Esophagus mucosa (tissue), 1 donor: ENCODE measurements at places on chromosomes 1 and 21.

DNA sequence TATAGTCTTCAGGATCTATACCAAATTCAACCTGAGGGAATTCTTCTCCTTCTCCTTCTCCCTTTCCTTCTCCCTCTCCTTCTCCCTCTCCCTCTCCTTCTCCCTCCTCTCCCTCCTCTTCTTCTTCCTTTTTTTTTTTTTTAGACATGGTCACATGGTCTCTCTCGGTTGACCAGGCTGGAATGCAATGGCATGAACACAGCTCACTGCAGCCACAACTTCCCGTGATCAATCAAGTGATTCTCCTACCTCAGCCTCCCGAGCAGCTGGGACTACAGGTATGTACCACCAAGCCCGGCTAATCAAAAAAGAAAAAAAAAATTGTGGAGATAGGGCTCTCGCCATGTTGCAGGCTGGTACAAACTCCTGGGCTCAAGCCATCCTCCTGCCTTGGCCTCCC lies 51.5 kb downstream of the DNAI4 start:
- no peak for ATAC-seq

DNA sequence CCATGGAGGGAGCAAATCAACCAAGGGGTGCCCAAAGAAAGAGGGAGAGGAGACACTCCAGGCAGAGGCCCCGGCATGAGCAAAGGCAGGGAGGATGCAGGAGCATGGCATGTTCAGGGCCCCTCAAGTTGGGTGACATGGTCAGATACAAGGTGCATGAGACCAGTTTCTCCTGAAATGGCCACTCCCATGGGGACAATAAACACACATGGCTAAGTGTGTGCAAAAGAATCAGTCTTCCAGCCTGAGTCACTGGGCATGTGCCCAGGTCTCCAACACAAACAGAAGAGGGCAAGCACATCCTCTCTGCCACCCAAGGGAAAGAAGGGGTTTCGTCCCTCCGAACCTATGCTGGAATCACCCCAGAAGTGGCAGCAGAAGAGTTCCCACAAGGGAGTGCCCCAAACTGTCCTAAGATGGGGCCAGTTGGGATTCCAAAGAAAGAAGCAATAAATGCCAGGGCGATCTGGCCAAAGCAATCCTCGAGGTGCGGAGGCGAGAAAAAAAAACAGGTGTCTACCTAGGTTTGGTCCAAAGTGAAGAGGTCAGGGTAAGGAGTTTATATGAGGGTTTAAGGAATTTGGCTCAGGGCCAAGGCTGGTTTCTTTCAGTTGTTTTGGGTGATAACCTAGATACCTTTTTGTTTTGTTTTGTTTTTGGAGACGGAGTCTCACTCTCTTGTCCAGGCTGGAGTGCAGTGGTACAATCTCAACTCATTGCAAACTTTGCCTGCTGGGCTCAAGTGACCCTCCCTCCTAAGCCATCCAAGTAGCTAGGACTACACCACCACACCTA lies 13.2 kb downstream of the CASP9 start:
- peak; percentile 69 for ATAC-seq

DNA sequence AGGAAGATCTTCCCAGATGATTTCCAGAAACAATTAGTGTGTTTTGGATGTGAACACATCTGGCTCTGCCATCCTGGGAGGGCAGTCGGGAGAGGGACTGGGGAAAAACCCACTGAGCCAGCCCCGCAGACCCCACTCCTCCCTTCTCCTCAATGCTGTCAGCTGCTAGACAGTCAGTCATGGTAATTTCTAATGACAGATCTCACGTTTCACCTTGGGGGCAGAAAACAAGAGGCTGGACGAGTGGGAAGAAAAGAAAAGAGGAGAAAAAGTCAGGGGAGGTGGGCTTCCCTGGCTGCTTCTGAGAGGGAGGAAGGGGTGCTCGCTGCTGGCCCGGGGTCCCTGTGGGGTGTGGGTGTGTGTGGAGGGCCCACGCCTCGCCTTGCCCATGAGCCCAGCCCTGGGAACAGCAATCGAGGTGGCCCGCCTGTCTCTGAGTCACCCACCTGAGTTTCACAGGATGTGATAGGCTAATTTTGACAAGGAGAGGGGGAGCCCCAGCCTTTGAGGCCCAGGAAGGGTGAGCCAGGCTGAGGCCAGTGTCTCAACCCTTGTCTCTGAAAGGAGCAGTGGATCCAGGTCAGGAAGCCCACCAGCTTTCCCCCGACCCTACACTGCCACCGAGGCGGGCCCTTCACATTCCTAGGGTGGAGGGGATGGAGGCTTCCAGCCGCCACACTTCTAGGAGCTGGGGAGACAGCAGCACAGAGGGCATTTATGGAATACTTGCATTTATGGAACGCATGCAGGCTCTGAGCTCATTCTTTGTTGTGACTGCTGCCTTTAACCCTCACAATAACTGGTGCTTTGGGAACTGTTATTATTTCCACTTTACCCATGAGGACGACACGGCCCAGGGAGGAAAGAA lies 49.1 kb upstream of the IFNLR1 start:
- ATAC-seq = peak; percentile 84

- ATAC-seq = no peak
These were observed 345.4 kb upstream of the NCAM2 start for GRCh38 chr21:20652846-20653245.

DNA sequence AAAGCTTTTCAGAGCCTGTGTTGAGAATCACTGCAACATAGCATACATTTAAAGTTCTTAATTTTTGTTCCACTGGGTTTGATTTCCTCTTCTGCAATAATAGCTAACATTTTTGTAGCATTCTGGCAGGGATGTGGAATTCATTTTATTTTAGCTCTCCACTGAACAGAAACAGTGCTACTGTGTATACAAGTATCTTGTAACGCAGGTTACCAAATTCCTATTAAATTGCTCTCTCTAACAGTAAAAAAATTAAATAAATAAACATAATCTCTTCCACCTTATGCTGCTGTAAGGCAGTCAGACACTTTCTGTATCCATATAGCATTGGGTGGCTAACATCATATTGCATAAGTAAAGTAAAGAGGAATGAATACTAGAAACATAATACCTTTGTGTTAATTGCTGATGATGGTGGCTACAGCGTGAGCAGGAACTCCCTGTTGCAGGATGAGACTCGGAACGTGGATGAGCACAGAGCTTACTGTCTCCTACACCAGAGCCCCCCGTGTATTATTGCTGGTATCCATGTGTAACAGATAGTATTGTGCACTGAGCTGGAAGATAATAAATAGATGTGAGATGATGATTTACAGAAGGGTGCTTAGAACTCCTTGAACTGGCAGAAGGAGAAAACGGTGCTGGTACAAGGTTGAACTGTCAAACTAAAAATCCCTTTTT lies 276.9 kb upstream of the SNX7 start:
- no peak for ATAC-seq

GRCh38 chr1:1299686-1300351 lies 7.9 kb downstream of the ACAP3 start:
- no peak for ATAC-seq

GRCh38 chr1:97078872-97079271 lies 357.3 kb downstream of the PTBP2 start:
- ATAC-seq = no peak

DNA sequence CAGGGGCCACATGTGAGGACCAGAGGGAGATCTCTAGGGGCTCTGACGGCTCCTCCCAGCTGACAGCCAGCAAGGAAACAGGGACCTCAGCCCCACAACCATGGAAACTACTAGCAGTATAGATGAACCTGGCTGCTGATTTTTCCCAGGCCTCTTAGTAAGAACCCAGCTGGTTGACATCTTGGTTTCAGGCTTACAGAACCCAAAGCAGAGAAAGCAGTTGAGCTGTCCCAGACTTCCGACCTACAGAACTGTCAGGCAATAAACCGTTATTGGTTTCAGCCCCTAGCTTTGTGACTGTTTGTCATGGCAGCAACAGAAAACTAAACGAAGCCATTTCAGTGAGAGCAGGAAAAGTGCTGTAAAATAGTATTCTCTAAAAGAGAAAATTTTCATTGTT lies 36.4 kb downstream of the ETS2 start:
- no peak for ATAC-seq

DNA sequence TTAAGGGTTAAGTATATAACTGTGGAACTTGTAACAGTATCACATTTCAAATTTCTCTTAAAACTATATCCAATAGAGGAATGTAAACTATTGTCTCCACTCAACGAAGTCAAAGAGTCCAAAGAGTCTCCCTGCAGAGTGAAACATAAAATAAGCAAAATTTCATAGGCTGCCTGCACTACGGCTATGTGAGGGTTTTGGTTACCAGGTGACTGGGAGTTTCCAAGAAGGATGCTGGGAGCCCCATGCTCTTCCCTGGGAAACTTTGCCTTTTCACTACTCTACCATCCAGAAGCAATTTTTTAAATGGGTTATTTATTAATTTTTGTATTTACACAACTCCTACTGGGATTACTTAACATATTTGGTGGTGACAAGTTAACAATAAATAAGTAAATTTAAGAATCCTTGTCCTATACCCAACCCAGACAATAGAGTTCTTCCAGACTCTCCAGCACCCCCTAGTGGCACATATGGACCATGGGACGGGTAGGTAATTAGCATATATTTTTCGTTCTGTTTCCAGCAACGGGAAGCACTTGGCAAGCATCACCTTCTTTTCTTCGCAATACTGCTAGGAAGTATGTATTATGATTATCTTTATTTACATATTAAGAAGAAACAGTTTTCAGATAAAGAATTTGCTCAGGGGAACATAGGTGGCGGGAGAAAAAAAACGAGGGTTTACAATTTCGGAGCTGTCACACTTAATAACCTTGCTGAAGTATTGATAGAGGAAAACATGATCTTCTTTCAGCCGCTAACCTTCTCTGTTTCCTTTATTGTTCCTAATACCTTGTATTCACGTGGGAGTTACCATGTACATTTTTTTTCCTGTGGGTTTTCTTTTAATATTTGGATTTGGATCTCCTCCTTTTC lies 3.5 kb downstream of the FMO2 start:
- ATAC-seq = peak; percentile 83

DNA sequence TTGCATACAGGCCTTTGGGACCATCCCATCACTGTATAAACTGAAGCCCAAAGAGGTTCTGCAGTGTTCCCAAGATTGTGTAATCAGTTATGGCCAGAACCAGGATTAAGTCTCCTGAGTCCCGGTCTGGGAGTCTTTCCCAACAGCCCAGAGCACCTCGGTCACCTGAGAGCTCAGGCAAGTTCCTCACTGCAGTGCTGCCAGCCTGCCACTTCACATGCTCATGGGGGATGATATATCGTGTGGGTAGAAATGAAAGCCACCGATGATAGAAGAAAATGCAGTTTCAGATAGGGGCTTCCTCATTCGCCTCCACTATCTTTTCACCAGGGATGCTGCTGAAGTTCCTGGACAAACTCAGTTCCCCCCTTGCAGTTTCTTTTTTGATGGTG lies 30.4 kb downstream of the FHAD1 start:
- ATAC-seq = no peak

DNA sequence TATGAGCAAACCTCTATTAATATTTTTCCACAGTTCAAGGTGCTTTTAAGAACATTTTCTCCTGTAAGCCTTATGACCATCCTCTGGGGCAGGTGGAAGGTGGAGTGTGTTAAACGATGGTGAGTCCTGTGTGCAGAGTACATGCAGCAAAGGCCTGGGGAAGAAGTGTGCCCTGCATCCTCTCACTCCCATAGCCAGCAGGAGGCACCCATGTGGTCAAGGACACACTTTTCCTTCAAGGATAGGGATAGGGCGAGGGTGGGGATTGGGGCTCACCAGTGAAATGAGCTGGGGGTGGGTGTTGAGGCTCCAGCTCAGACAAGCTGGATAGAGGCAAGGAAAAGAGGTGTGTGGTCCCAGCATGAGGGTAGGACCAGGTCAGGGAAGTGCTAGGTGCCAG lies 120.8 kb upstream of the KCNE2 start:
- ATAC-seq = no peak

- ATAC-seq = no peak
These were observed 232.9 kb downstream of the TPR start for GRCh38 chr1:186142159-186142558.

- no peak for ATAC-seq
These were observed 20.2 kb upstream of the POGZ start for GRCh38 chr1:151479462-151479861.

DNA sequence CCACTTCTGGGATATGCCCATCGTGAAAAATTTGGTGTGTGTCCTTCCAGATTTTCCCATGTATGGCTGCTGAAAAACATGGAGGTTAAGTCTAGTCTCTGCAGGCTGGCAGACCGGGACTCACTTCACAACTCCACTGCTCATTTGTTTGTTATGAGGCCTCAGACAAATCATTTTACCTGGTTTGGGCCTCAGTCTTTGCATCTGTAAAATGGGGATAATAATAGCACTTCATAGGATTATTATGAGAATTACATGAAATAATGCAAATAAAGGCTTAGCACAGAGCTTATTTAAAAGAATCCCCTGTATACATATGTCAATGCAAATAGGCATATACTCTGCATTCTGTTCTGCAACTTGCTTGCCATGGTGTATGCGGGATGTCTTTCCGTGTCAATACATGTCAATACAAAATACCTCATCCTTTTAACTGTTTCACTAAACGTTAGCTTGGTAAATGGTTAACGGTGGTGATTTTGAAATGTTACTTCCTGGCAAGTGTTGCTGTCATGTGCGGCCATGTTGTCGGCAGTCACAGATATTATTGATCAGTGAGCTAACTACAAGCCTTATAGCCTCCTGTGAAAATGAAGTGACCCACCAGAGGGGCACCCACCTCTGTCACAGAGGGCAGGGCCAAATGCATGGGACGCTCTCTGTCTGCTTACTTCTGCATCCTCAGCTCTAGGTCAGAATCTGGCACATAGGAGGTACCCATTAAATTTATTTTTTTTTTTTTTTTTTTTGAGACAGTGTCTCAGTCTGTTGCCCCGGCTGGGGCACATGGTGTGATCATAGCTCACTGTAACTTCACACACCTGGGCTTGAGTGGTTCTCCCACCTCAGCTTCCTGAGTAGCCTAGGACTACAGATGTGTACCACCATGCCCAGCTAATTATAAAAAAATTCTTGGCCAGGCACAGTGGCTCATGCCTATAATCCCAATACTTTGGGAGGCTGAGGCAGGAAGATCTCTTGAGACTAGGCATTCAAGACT lies 4.3 kb downstream of the LCK start:
- no peak for ATAC-seq

DNA sequence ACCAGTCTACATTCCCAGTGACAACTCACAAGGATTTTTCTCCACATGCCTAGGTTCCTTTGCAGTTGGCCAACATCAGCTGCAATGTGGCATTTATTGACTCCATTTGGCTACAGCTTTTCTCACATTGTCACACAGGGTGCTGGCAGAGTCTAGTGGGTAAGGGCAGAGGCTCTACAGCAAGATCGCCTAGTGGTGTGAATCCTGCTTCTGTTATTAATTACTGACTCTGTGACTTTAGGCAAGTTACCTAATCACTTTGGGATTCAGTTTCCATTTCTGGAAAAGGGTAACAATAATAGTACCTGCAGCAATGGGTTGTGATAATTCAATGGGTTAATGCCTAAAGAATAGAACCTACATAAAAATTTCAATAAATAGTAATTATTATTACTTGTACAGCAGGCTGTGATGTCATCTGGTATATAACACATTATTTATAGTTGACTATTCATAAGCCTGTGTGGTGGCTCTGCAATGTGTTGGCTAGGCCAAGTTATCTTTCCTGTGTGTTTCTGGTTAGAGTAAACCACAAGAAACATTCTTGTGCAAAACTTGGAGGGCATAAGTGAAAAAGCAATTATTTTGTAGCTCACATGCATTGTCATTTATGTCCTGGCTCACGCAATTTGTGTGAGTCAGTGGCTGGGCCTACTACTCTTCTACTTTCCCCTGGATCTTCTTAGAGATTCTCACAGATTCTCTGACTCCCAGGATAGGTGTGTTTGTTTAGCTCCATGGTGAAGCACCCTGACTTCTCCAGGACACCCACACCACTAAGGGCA lies 59.5 kb downstream of the PTGS2 start:
- ATAC-seq = peak; percentile 16
